ENCODE measurements at places on chromosomes 7 and 10. TPM values are rescaled to one million over a fixed set of nuclear protein-coding genes. Genes with fewer than 3 reads are reported as not detected.

DNA sequence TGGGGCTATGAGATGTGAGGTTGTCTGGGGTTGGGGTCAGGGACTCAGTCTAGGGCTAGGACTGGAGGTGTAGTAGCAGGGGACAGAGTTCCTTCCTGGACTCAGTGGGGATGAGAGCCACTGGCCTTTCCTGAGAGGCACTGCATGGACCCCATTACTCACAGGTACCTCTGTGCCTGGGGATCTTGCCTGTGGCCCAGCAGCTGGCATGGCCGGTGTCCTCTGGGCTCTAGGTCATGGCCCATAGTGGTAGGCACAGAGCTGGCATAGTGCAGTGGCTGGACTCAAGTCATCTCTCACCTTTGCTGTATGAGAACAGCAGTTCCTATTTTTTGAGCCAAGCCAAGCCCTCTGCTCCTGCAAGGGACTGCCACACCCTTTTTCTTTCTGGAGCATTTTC lies 51.9 kb downstream of the NEURL1 start:
- DNase-seq, result no peak

- peak; percentile 22 for DNase-seq
Measured at GRCh38 chr7:15795393-15795792, 108.9 kb upstream of the MEOX2 start.

EMX2 gene
- polyA plus RNA-seq, result not detected

RNF32 gene
- 4.1 TPM for polyA plus RNA-seq

DNA sequence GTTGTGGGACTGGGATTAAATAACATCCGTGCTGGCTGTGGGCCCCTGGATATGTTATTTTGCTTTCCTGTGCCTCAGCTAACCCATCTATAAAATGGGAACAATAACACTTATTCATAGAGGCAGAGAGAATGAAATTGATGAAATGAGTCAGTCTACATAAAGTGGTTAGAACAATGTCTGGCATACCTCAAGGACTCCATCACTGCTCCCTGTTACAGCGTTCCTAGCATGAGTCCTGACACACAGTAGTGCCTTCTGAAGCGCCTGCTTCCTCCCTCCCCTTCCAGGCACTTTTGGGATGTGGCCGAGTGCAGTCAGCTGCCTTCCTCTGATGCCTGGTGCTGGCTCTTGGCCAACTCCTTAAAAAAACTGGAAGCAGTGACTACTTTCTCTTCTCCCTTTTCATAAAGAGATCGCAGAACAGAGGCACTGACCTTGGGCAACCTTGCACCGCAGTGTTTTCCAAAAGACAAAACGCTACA lies 108.4 kb upstream of the ZMIZ1 start:
- peak; percentile 83 for DNase-seq

DNA sequence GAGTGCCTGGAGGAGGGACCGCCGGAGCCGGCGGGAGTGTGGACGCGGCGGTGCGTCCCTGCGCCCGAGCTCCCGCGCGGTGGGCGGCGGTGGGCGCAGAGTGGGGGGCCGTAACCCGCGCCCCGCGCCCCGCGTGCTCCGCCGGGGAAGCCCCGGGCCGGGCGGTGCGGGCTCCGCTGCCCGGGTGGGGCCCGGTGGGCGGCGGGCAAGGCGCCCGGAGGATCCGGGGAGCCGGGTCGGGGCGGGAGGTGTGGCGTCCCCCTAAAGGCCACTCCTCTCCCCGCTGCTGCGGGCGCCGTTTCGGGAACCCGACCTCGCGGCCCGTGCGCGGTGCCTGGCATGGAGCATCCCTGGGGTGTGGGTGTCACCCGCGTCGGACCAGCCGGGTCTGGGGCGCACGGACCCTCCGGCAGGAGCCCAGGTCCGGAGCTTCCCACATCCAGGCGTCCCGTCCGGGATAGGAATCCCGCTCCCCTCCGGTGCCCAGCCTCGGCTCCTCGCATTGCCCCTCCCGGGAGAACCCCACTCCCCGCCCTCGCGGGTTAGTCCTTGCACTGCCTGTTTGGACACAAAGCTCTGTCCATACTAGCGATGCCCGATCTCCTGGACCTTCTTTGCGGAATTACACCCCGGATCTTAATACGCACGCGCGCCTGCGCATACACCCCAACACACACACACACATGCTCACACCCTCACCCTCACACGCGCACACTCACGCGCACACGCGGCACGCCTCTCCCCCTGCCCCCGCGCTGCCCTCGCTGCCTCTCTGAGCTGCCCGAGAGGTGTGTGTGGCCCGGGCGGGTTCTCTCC lies 723 bp downstream of the MTURN start:
- DNase-seq, result peak; percentile 90

GRCh38 chr10:80137031-80137862 lies 4.7 kb downstream of the PLAC9 start:
- peak; percentile 79 for DNase-seq

WASHC2C gene
- 14.8 TPM for polyA plus RNA-seq

DNA sequence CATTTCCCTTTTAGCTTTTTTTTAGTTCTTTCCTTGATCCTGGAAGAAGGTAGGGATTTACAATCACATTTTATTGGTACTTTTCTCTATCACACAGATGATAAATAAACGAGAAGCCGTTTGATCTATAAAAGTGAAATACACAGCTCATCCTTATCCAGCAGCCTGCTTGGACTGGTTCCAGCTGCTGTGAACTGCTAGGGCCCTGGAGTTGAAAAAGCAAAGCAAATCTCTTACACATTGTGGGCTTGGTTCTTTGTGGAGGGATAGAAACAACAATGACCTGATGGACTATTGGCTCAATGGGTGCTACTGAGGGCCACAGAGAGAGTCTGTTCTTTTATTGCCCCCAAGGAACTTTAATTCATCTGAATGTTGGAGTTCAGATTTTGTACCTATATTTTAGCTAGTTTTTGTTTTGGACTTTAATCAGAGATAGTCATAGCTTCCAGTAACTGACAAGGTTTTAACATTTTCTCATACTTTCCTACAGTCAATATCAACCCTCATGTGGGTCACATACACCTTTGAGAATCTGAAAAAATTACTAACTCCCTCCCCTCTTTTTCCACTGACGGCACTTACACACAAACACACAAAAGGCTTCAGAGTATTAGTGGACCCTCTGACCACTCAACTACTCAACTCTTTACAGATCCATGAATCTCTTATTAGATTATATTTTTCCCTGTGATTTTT lies 91.6 kb upstream of the CCDC6 start:
- DNase-seq, result peak; percentile 29

AMPH gene
- polyA plus RNA-seq, result 3.1 TPM

MEOX2 gene
- not detected for polyA plus RNA-seq

DNA sequence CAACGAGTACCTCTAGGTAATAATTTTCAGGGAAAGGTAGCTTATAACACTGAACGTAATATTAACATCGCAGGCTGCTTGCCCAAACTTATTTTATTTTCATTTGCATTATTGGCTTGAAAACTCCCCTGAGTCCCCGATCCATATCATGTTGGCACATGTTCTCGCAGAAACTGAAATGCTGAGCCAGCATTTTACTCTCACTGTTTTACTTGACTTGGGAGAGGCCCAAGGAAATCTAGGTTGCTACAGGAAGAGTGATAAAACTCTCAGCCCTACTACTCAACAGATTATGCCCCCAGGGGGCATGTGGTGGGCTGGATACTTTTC lies 183.5 kb upstream of the HABP2 start:
- DNase-seq, result no peak

DNA sequence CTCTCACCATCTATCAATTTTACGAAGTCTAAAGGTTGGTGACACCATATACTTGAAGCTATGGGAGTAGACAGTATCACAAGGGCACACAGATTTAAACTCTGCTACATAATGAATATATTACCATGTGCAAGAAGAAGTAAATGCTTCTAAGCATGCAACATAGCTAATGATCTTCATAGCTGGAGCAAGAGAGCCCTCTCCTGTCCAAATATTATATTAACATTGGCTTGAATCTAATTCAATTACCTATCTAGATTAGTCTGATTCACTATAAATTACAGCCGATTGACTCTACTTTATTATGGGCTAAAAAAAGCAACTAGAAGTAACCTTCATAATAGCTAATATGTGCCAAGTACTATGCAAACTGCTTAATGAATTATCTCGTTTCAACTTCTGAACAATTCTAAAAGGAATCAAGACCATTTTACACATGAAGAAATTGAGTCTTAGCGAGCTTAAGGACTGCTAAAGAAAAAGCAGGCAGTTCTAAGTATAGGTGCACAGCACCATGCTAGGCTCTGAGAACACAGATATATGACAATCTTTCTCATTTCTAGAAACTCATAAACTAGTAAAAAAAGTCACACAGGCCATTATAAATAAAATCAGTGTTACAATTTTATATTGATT lies 21.9 kb downstream of the FRA10AC1 start:
- DNase-seq, result no peak

GRCh38 chr10:114387784-114388183 lies 16.5 kb downstream of the AFAP1L2 start:
- no peak for DNase-seq

- DNase-seq, result no peak
Measured at GRCh38 chr7:142001163-142001874, 5.6 kb downstream of the MGAM start.

GRCh38 chr10:74969093-74969492 lies 142.4 kb upstream of the SAMD8 start:
- no peak for DNase-seq

GRCh38 chr7:30181211-30181610 lies 46.4 kb downstream of the MTURN start:
- DNase-seq, result peak; percentile 42

DNA sequence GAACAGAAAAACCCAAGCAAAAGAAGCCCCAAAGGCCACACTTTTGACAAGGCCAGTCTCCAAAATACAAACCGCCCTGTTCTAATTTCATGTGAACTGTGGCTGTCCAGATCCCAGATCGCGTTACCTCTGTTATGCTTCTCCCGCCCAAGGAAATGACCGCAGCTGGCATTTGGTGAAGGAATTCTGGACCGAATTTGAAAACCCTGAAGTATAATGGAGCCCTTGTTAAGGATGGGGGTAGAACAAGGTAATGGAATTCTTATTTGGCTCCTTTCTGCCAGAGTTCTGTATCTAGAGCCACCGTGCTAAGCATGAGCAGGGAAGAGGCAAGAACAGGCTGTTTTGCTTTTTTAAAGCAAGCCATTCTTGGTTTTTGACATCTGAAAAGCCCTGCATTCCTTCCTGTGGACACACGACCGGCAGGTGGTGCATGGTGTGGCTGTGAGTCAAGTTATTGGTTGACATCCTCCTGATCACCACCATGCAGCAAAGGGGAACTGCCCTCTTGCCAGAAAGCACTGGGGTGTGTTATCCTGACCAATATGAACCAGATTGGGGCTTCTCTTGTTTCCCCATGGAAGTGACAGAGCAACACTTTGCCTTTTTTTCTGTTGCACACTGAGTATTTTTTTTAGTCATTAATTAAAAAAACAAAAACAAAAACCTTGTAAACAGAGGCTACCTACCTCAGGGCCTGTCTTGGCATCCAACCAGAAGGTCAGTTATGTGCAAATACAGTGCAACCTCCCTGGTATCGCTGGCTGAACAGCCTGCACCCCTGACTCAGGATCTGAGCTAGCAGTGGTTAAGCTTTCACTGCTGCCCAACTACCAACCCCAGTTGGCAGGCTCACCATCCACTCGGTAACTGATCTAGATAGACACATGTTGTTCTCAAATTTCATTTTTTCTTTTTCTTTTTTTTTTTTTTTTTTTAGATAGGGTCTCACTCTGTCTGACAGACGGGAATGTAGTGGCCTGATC lies 14.2 kb downstream of the UCMA start:
- DNase-seq, result no peak

IGF2BP3 gene
- 1.2 TPM for polyA plus RNA-seq

GRCh38 chr7:80165177-80165576 lies 30.5 kb downstream of the GNAI1 start:
- no peak for DNase-seq

- DNase-seq, result peak; percentile 13
Measured at GRCh38 chr7:135194494-135195095, 16.7 kb downstream of the WDR91 start.

- DNase-seq, result no peak
Measured at GRCh38 chr7:156127166-156128134, 315.2 kb upstream of the SHH start.

EPO gene
- polyA plus RNA-seq, result not detected

ZKSCAN5 gene
- 2.9 TPM for polyA plus RNA-seq

GRCh38 chr10:4398602-4399001 lies 427.4 kb upstream of the AKR1E2 start:
- DNase-seq, result no peak

- DNase-seq, result no peak
Measured at GRCh38 chr10:11261687-11262493, 244.2 kb downstream of the CELF2 start.

GRCh38 chr7:44221231-44221791 lies 20.5 kb downstream of the YKT6 start:
- no peak for DNase-seq

SEMA3E gene
- 0.19 TPM for polyA plus RNA-seq

DNA sequence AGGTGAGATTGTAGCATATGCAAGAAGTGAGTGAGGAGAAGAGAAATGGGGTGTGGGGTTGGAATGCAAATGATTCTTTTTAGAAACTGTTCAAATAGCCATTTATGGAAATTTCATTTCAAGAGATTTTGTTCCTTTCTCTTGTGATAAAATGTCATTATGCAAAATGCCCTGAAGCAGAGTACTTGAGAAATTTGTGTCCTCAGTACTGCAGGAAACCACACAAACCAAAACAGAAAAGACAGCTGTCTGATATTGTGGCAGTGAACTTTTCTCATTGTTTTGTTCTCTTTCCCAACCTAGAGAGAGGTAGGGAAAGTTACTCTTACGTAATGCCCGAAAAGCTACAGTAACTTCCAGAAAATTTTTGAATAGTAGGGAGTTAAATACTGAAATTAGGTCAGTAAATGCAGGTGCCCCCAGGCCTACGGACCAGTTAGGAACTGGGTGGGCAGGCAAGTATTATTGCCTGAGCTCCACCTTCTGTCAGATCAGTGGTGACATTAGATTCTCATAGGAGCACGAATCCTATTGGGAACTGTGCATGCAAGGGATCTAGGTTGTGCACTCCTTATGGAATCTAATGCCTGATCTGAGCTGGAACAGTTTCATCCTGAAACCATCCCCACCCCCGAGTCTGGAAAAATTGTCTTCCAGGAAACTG lies 34.0 kb downstream of the DLD start:
- no peak for DNase-seq

ASB10 gene
- 0.05 TPM for polyA plus RNA-seq

GRCh38 chr7:150451097-150451793 lies 815 bp downstream of the GIMAP8 start:
- DNase-seq, result peak; percentile 64

GRCh38 chr10:30284865-30285594 lies 64.0 kb downstream of the MTPAP start:
- DNase-seq, result no peak

CTNNA3 gene
- polyA plus RNA-seq, result not detected

CRYGN gene
- not detected for polyA plus RNA-seq

- no peak for DNase-seq
Measured at GRCh38 chr10:4217653-4218052, 432.6 kb upstream of the KLF6 start.

- DNase-seq, result no peak
Measured at GRCh38 chr10:121772884-121773283, 154.9 kb downstream of the ATE1 start.

SPDYE6 gene
- not detected for polyA plus RNA-seq

GRCh38 chr10:97961945-97962344 lies 68.5 kb downstream of the CRTAC1 start:
- peak; percentile 31 for DNase-seq

All from stomach (tissue), 19 donors.